ENCODE measurements at places on chromosomes 3 and 15.
A peak's percentile ranks its signal among the peaks of the same experiment; 100 is the strongest.

GRCh38 chr3:63192248-63192647, 85.9 kb upstream of the SYNPR start:
- DNase-seq: no peak

GRCh38 chr3:161474139-161474538, 22.5 kb upstream of the OTOL1 start:
- DNase-seq: no peak

- DNase-seq: no peak
These were observed 294.9 kb downstream of the RORA start for GRCh38 chr15:60933900-60934885.

- no peak for DNase-seq
These were observed 469.3 kb upstream of the MCTP2 start for GRCh38 chr15:93762036-93762435.

- DNase-seq: no peak
These were observed 56.7 kb upstream of the LMCD1 start for GRCh38 chr3:8444883-8445282.

DNA sequence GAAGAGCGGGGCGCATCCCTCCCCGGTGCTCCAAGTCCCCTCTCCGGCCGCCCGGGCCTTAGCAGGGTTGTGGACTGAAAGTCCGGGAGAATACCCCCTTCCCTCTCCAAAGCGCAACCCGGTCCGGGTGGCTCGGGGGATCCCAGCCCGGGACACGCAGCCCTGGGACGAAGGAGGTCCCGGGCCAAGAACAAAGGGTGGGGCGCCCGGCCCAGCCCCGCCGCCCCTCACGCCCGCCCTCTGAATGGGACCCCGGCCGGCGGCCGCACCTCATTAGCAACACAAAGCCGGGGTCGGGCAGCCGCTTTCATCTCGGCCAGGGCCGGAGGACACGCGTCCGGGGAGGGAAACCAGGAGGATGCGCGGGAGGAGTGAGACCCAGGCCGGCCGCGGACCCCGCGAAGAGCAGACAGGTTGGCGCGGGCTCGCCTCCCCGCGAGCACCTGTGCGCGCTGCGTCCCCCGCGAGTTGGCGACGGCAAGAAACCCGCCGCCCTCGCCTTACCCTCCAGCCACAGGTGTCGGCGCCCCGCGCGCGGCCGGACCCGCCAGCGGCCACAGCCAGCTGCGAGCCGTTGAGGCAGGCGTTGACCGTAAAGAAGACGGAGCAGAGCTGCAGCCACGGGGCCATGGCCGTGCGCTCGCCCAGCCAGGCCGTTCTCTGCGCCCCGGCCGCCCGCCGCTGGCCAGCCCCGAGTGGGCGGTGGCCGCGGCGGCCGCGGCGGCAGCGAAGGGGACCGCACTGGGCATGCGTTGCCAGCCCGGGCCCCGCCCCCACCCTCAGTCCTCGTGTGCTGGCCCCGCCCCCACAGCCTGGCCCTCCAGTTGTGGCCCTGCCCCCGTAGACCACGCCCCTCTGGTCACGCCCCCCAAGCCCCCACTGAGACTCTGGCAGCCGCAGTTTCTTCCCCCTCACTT, at the start of gene IL17RD:
IL17RD (minus strand) TSS at position 697 of the 917 bp plus-strand sequence; CDS start at position 630, 67 bp downstream.
- DNase-seq: peak; percentile 57

DNA sequence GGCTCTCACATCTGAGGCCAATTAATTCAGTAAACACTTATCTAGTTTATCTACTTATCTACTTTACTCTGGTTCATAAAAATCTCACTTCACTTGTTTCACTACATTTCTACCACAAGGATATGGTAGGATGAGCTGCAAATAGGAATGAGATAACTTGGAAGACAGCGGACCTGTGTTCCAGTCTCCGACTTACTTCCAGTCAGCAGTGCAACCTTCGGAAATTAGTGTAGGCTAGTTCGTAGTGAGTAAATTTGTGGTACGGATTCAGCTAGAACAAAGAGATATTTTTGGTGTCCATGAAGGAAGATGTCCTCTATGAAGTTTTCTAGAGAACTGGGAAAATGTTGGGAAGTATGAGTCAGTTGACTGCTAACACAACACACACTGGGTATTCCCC, 66.3 kb downstream of the TPRG1 start:
- DNase-seq: no peak

GRCh38 chr3:129393271-129393670, 35.2 kb downstream of the EFCAB12 start:
- DNase-seq: no peak

DNA sequence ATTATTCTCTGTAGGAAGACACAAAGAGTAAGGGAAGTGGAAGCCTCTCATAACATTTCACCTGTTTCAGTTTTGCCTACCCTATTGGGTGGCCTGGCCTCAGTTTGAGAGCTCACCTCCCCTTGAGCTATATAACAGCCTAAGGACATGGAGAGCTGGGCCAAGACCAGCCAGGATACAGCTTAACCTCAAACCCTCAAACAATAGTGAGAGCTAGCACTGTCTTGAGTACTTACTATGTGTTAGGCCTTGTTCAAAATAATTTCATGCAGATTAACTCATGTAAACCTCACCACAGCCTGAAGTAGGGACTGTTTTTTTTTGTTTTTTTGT, 15.0 kb upstream of the TBL1XR1 start:
- DNase-seq: no peak

GRCh38 chr3:134363381-134363755, 10.9 kb downstream of the AMOTL2 start:
- DNase-seq: no peak

GRCh38 chr3:189629803-189630455, 1.3 kb upstream of the TP63 start:
- DNase-seq: no peak

- no peak for DNase-seq
These were observed 614.4 kb upstream of the NR2F2 start for GRCh38 chr15:95715906-95716656.

DNA sequence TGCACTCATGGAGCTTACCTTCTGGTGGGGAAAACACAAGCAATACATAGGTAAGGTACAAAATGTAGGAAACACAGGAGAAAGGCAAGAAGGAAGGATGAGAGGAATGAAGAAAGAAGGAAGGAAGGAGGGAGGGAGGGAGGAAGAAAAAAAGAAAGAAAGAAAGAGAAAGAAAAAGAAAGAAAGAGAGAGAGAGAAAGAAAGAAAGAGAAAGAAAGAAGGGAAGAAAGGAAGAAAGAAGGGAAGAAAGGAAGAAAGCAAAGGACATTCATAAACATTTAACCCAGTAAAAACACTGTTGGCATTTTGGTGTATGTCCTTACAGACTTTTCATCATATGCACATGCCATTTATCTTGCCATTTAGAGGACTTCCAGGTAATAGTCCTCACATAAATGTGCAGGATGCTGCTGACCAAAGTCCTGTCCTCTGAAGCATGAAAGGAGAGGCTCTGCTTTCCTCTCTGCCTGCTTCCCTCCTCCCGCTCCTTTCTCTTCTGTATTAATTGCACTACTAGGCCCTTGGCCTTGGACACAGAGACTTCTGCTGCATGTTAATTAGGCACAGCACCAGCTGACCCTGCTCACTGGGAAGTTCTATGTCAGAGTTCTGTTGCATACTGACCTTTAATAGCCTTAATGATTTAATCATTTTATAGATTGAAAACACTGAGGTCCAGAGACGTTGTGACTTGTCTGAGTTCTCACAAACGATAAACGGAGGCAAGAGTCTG, 29.7 kb upstream of the NDUFB4 start:
- DNase-seq: no peak

DNA sequence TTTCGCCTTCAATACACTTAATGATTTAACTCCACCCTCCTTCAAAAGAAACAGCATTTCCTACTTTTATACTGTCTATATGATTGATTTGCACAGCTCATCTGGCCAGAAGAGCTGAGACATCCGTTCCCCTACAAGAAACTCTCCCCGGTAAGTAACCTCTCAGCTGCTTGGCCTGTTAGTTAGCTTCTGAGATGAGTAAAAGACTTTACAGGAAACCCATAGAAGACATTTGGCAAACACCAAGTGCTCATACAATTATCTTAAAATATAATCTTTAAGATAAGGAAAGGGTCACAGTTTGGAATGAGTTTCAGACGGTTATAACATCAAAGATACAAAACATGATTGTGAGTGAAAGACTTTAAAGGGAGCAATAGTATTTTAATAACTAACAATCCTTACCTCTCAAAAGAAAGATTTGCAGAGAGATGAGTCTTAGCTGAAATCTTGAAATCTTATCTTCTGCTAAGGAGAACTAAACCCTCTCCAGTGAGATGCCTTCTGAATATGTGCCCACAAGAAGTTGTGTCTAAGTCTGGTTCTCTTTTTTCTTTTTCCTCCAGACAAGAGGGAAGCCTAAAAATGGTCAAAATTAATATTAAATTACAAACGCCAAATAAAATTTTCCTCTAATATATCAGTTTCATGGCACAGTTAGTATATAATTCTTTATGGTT, at the start of gene CCR5:
CCR5 (plus strand) TSS at position 108 of the 680 bp plus-strand sequence. CDS start 1,957 bp downstream, outside the sequence.
- peak; percentile 21 for DNase-seq

DNA sequence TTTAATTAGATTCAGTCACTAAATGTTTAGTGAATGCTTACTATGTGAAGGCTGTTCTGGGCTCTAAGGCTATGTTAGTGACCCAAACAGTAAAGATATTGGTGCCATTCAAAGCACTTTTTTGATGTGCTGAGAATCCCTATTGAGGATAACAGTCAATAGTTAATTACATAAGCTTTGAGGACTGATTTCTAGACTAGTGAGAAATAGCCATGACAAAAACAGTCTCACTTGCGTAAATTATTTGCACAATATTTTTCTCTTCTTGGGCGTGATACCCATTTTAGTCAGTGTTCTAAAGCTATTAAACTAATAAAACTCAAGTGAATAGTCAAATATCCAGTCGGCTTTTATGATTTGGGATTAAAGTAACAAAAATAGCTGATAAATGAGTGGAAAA, 74.6 kb downstream of the UBE2E2 start:
- no peak for DNase-seq

DNA sequence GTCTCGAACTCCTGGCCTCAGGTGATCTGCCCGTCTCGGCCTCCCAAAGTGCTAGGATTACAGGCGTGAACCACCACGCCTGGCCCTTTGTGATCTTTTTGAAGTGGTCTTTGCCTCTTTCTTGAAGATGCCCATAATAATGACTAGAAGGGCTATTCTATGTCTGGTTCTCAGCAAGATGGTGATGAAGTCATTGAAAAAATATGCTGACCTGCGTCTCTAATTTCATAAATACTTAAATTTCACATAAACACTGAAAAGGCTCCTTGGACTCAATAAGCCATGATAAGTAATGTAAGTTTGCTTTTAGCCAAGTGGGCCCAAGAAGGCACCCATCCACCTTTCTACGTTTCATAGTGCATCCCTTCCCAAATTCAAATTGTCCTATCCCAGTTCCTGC, 775 bp upstream of the MAPK6 start:
- no peak for DNase-seq

DNA sequence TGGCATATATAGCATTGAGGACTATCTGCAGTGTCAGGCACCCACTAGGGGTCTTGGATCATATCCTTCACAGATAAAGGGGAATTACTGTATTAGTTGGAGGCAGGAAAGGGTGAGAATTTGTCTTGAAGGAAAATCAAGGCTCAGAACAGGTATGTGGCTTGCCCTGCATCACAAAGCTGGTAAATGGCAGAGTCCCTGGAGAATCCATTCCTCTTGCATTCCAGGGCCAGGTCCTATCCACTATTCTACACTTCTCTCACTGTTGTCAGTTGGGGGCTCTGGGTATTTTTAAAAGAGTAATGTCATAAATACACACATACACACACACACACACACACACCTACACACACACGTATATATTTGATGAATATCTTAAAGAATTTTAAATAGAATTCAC, 19.8 kb upstream of the FGF12 start:
- DNase-seq: no peak

- DNase-seq: no peak
These were observed 228.3 kb downstream of the GAP43 start for GRCh38 chr3:115851571-115851970.

DNA sequence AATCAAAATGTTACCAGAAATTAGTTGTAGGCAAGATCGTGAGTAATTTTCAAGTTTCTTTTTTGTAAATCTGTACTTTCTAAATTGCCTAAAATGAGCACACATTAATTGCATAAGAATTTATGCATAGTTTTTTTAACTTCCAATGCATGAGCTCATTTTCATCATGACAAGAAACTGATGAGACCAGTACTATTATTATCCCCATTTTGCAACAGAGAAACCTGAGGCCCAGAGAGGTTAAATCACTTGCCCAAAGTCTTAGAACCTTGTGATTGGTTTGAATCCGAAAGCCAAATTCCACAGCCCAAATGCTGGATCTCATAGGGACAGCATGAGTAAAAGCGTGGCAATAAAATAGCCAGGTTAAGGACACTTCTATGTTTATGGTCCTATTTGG, 274.7 kb downstream of the ERC2 start:
- DNase-seq: no peak

GRCh38 chr15:101169495-101170071, 82.3 kb downstream of the CHSY1 start:
- DNase-seq: no peak

- DNase-seq: no peak
These were observed 11.1 kb upstream of the ARID3B start for GRCh38 chr15:74529921-74530320.

DNA sequence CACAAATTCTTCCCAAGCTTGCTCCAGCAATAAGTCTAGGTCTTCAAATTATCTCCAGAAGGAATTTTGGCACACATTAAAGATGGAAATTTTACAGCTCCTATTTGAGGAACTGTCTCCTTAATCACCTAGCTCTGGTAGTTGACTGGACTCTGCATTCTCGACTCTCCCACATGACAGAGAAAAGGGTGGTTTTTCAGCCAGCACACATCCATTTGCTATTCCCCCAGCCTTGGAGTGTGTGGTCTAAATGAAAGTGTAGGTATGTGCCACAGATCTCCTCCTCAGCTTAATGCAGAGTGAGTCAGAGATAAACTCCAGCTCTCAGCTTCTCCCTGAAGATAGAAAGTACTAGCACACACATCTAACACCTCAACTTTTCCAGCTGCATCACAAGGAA, 62.2 kb upstream of the ALCAM start:
- DNase-seq: no peak

- DNase-seq: peak; percentile 20
These were observed 45.6 kb downstream of the DLEC1 start for GRCh38 chr3:38084334-38085310.

DNA sequence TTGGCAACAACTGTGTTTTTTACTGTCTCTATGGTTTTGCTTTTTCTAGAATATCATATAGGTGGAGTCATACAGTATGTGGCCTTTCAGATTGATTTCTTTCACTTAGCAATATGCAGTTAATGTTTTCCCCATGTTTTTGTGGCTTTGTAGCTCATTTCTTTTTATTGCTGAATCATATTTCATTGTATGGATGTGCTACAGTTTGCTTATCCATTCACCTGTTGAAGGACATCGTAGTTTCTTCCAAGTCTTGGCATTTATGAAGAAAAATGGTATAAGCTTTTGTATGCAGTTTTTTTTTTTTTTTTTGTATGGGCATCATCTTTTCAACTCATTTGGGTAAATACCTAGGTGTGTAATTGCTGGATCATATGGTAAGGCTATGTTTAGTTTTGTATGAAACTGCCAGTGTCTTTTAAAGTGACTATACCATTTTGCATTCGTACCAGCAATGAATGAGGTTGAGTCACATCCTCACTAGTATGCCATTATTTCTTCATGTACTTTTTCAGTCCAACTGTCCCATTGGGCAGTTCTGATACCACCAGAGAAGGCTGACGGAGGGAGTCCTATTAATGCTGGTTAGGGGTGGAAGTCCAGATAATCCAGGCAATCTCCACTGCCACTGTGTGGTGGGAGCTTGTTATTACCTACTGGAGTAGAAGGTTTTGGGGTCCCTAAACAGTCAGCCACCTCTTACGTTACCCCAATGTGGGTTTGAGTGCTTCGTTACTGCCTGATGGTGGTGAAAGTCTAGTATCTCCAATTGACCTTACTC, 210.5 kb downstream of the DOCK3 start:
- no peak for DNase-seq
